ENCODE measurements at places on chromosomes 6 and 20.

- DNase-seq, result peak; percentile 56
Observed at GRCh38 chr6:28462401-28462800, 19.1 kb upstream of the ZSCAN23 start.

DNA sequence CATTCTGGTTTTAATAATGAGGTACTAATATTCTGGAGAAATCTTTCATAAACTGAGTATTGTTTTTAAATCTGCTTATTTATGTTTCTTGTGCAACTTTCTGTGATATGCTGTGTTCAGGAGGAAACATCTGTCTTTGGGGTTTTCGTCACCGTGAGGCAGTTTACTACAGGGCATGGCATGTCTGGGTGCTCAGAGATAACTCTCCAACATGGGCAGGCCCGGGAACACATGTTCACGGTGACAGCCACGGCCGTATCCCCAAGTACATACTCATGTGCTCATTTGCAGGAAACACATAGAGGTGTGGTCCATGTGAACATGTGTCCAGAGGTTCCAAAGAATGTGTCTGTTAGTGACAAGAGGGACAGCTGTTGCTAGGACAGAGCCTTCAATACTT, 62.1 kb upstream of the CNKSR3 start:
- no peak for DNase-seq

DNA sequence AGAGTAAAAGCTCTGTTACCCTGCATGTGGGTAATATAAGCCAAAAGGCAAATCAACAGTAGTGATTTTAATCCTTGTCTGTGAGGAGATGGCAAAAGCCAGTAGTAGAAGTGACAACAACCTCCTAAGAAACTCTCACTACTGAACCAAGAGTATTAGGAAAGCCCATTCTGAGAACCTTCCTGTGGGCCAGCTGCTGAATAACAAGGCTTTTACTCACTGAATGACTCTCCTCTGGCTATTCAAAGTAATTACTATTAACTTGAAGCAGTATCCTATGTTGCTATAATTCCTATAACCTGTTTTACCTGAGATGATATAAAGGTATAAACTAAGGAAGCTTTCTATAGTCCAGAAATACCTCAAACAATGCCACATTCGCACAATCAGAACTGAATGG, 55.1 kb downstream of the CHD6 start:
- DNase-seq, result no peak

GRCh38 chr20:37941992-37942391, 39.1 kb downstream of the VSTM2L start:
- DNase-seq, result no peak

DNA sequence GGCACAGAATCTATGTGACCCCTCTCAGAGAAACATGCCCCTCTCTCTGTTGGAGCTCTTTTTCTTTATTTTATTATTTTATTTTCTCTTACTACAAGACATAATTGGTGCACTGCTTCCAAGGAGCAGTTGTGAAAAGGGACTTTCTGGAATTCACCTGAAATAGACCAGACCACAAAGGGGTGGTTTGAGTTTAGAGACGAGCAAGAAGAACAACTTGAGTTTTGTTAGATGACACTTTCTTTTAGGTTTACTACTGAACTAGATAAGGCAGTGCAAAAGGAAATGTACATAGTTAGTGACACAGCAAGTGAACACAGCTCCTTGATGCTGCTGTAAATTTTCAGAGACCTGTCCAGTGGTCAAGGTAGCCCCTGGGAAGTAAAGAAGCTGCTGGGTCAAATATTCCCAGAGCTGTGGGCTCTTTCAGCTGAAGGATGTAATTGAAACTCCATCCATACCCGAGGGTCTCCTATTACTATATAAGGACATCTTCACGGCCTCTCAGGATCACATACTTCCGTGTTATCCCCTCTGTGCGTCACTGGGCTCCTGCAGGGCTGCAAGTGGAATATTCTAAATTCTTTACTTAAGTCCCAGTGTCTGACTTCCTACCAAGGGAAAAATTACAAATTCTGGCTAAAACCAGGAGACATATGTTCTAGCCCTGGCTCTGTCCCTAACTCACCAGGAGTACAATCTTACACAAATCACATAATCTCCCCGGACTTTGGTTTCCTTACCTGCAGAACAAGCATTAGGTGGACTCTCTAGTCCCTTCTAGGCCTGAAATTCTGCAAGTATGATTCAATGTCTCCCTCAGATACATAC, 69.1 kb upstream of the ADTRP start:
- DNase-seq, result no peak

- no peak for DNase-seq
Observed at GRCh38 chr6:109087661-109088264, 6.9 kb downstream of the SESN1 start.

DNA sequence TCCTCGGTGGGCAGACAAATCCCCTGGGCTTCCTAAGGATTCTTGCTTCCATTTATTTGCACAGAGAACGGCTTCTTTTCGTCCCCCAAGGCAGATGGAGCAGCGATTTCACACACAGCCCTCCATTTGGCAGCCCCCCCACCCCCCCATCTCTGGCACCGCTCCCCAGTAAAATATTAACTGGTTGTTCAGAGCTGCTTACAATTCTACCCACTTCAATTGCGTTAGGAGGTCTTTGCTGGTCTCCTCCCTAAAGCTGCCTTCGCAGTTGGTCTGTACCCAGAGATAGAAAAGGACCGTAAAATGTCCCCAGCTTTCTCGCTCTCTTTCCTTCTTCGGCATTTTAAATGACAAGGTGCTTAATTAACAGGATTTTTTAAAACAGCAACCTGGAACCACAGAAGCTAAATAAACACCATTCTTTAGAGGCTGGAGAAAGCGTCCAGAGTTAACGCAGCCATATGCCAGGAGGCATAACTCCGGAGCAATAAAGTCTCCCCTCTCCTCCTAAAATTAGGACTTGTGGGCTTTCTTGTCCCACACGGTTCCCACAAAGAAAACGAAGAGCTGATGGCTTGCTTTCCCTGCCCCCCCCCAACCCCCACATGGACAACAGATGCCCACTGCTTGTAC, 1.7 kb upstream of the ZMYND8 start:
- no peak for DNase-seq

GRCh38 chr20:57133926-57134650, 132.4 kb downstream of the BMP7 start:
- DNase-seq, result no peak

GRCh38 chr6:147248859-147249258, 44.6 kb downstream of the STXBP5 start:
- no peak for DNase-seq

DNA sequence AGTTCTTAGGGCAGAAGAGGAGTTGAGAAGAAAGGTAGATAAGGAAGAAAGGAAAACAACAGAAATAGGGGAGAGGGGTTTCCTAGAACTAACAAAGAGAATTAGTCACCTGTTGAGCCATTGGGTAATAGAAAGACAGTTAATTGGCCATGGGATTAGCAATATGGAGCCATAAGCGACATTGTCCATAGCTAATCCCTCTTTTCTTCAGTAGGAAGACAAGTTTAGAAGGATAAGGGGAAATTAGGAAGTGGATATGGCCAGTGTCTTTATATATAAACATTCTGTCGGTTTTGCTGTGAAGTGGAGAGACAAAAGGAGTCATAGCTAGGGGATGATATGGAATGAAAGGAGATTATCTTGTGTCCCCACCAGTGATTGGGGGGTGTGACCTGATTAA, 43.9 kb upstream of the COL10A1 start:
- no peak for DNase-seq

GRCh38 chr6:40973304-40973703, 65.7 kb downstream of the UNC5CL start:
- DNase-seq, result no peak

- peak; percentile 63 for DNase-seq
Observed at GRCh38 chr20:10513931-10514575, 78.9 kb downstream of the SLX4IP start.

DNA sequence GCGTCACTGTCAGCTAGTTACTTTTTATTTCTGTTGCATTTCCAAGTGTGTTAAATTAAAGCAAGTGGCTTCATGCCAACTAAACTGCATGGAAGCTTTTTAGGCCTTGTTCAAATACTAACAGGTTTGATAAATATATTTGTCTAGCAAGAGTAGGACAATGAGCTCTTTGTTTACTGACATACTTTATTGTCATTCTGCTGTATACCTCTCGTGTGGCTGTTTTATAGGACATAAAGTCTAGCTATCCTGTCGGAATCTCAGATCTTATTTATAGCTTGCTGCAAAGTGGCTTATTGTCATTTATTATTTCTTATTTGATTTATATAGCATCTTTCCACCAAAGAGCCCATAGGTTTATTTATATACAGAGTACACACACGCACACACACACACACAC, 711.1 kb downstream of the KIF16B start:
- DNase-seq, result no peak

DNA sequence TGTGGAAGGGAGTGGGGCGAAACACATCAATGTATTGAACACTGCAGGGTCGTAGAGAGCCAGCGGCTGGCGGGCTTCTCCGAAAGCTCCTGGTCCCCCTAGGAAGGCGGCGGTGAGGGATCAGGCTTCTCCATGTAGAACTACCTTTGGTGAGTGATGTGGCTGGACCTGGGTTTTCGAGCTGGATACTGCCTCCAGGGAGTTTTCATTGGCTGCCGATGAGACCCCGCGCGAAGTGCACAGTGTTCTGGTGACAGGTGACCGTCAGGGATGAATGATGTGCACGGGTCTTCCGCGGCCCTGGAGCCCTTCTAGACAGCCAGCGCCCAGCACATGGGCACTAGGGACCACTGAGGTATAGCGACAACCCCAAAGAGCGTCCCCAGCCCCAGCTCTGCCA, 16.4 kb downstream of the ABT1 start:
- no peak for DNase-seq

DNA sequence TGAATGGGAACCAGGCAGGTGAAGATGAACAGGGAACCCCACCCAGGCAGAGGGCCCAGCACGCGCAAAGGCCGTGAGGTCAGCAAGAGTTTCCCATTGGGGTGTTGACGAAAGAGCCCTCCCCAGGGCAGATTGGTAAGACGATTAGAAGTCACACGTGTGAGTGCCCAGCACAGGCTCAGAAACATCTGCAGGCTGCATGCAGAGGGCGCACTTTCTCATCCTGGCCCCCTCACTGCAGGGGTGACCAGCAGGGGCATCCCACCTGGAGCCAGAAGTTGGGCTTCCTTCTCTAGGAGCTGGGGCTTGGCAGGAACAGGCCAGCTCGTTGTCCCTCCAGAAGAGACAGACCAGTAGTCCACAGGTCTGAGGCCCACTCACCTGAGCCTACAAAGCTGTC, 38.4 kb downstream of the VSTM2L start:
- DNase-seq, result no peak

DNA sequence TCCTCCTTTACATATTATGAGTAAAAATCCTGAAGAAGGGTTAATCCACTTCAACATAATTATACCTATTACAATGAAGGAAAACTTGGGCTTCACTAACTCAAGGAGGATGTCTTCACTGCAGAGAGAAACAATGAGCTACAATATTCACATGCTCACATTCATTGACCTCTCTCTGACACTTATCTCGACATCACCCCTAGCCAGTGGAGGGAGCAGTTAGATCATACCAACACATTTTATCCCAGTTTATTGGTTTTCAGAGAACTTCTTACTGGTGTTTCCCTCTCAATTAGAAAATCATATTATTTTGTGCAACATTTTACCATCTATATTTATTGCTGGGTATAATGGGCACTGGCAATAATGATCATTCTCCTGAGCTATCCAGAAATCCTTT, 646.5 kb downstream of the TENT5A start:
- no peak for DNase-seq

GRCh38 chr20:34171640-34172039, 59.6 kb upstream of the EIF2S2 start:
- DNase-seq, result no peak

GRCh38 chr20:32473231-32474008, 111.7 kb downstream of the NOL4L start:
- no peak for DNase-seq

- no peak for DNase-seq
Observed at GRCh38 chr20:33561692-33562601, 72.1 kb downstream of the CBFA2T2 start.

DNA sequence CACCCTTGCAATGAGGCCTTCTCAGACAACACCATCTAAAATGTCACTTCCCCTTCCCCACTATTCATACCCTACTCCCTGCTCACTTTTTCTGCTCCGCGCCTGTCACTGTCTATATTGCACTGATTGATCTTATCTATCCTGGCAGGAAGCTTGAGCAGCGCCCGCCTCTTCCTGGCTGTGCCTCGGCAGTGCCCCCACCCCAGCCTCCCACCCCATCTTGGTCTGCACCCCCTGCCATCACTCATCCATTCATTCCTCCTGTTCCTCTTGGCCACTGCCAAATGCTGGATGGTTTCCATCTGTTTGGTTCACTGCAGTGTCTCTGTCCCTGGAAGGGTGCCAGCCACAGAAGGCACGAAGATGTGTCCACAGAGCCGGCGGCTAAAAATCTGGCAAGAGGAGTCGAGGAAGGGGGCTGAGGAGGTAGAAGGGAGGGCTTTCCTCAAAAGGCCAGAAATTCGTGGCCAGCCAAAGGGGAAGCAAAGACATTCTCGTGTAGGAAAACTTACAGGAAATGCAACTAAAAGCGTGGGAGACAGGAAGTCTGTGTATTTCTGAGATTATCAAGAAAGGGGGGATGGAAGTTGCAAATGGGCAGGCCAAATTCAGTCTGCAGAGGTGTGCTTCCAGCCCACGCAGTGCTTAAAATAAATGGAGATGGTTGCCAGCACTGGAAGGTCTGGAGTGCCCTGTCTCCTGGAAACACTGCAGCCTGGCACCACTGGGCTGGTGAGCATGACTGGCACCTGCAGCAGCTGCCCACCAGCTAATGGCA, 27.6 kb downstream of the SYNJ2 start:
- peak; percentile 51 for DNase-seq

GRCh38 chr20:4065391-4065844, 50.1 kb upstream of the RNF24 start:
- DNase-seq, result no peak

GRCh38 chr6:166286839-166287271, 21.3 kb downstream of the PRR18 start:
- no peak for DNase-seq

DNA sequence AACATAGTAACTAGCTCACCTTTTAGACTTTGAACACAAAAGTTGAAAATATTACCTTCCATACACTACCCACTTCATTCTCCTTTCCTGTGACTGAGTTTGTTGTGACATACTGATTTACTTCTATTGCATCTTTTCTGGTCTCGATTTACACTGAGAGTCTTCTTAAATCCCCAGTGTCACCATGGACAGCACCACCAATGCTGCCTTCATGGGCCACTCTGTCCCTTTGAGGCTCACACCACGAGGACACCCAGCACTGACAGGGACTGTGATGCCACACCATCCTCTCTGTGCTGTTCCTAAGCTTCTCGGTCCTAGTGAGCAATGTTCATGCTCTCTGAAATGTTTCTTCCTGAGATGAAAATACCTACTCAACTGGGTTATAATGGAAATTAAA, 337.1 kb upstream of the IRAK1BP1 start:
- no peak for DNase-seq

- no peak for DNase-seq
Observed at GRCh38 chr6:5125152-5126006, 40.2 kb downstream of the PPP1R3G start.

Measured in activated CD4-positive, alpha-beta T cell treated with anti-CD3 and anti-CD28 coated beads, Interleukin-10, Interleukin-2, amounts not matched to agents 100 ng/mL and 50 ng/mL, durations not matched to agents 16 hours and 8 hours (primary cell).